ENCODE measurements at places on chromosomes 7 and 10.

DNA sequence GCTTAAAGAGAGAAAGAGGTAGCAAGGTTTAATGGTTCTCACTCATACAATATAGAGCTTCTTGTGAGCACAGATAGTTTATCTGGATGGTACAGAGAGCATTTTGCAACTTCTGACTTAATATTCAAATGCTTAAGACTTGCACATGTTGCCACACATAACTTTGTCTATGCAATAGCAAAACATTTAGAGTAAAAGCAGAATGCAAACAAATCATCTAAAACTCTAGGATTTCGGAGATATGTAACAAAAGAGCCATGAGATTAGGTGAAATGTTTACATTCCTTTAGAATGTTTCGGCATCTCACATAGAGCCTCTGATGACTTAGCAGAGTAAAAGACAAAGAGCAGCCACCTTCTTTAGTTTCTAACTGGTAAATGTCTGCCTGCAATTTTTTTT, 717.1 kb upstream of the LRRN3 start:
- DNase-seq, result peak; percentile 9

- DNase-seq, result no peak
These were observed 66.1 kb upstream of the GTF2IRD1 start for GRCh38 chr7:74387606-74388005.

- DNase-seq, result no peak
These were observed 9.7 kb upstream of the FHIP2A start for GRCh38 chr10:114811862-114812261.

- no peak for DNase-seq
These were observed 29.6 kb upstream of the ICA1 start for GRCh38 chr7:8291397-8292141.

DNA sequence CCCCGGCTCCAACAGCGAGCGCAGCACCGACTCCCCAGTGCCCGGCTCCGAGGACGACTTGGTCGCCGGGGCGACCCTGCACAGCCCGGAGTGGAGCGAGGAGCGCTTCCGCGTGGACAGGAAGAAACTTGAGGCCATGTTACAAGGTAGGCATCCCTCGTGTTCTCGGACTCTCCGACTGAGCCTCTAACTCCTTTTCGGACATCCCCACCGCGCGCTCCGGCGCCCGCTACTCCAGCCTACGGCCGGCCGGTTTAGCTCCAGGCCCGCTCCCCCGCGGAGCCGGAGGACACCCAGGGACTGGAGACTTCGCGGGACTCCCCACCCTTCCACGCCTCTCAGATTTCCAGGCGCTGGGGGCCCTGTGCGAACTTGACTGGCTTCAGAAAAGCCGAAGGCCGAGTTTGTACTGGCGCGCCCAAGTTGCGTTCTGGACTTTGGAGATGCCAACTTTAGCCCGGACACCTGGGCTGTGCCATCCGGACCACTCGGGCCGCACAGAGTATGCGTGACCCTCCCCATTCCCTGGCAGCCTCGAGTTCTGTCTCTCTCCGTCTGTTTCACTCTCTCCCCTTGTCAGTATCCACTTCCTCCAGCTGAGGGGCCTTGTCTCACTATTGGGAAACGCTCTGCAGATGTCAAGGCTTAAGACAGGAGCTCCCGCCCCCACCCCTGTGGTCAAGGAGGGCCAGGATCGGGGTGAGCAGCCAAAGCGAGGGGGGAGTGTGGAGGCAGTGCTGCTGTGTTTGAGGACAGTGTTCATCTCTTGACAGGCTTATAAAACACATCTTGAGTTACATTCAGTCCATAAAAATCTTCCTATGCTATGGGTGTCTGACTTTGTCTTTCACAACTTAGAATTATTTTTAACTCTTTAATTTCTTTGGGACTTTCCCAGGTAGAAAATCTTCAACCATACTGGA, 777 bp downstream of the BICC1 start:
- peak; percentile 90 for DNase-seq

- DNase-seq, result peak; percentile 71
These were observed 377.6 kb downstream of the PHTF2 start for GRCh38 chr7:78176171-78176570.

- DNase-seq, result no peak
These were observed 503.8 kb downstream of the GRID1 start for GRCh38 chr10:85862771-85863170.

GRCh38 chr7:147485660-147486210, 1104.8 kb upstream of the C7orf33 start:
- DNase-seq, result no peak

GRCh38 chr7:95105627-95106026, 198.2 kb downstream of the PPP1R9A start:
- DNase-seq, result peak; percentile 30

DNA sequence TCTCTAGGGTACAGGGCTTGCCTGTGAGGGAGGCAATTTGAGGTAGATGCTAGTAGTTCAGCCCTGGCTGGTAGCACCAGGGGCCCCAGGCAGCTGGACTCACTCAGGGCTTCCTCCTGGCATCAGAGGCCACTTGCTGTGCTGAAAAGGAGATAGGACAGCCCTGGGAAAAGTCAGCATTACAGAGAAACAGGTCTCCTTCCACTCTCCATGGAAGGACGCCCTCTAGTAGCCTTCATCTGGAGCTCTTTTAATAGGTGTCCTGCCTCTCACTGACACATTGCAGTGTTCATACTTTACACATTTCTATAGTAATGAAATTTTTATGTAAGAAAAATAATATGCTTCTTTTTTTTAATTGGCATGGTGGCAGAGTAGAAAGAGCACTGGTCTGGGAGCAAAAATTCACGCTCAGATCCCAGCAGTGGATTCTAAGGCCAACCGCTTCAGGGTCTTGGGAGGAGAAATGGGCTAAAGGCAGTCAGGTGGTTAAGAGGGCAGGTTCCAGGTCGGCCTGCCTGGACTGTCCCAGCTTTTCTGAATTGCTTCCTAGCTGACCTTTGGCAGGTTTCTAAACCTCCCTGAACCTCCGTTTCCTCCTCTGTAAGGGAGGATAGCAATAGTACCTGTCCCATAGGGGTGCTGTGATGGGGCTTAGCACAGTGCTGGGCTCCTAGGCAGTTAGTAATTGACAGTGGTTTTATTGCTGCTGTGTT, 35.8 kb downstream of the AIFM2 start:
- peak; percentile 31 for DNase-seq

DNA sequence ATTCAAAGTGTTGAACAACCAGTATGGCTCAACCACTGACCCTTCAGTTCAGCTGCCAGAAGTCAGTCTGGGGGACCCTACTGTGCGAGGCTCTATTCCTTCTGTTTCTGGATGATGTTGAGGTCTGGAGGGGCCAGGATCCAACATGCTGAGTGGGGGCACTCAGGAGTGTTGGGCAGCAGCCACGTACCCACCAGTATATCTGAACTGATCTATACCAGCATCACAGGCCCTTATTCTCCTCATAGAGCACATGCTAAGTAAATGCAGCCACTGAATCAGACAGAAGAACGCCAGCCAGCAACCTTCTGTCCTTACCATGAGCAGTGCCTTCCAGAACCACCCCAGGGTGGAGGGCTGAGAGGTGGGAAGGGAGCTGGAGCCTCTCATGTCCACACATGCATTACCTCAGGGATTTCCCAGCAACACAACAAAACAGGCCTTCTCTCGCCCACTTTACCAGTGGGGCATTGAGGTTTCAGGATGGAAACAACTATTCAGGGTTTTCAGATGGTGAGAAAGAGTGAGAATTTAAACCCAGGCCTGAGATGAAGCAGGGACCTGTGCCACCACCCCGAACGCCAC, 6.8 kb upstream of the MSMB start:
- no peak for DNase-seq

DNA sequence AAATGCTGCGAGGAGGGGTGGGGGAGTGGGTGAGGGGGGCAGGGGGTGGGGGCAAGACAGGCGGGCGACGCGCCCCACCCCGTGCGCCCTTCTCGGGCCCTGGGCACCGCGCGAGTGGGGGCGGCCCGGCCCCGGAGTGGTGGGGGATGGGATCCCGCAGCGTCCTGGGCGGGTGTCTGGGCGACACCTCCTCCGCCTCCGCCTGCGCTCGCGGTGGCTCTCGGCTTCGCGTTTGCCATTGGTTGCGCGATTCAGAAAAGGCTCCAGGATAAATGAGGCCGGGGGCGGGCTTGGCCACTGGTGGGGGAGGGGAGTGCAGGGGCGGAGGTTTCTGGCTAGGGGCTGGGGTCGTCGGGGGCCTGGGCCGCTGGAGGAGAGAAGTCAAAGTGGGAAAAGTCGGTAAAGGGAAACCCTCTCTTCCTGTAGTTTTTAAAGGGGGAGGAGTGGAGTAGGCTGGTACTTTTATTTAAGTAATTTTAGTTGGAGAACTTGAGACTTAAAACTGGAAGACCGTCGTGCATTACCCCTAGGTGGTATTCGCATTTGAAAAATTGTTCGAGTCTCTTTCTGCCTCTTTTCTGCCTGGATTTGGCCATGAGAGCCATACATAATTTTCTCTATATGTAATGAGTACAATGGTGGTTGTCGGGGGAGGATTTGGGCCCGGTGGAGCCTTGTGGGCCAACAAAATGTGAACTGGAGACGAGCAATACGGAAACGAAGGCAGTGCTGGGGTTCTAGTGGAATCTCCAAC, 992 bp upstream of the IGF2BP3 start:
- DNase-seq, result peak; percentile 96

GRCh38 chr10:128721963-128722445, 595.8 kb upstream of the MKI67 start:
- peak; percentile 21 for DNase-seq

GRCh38 chr10:6619660-6620059, 39.6 kb upstream of the PRKCQ start:
- no peak for DNase-seq

- DNase-seq, result peak; percentile 38
These were observed 30.8 kb downstream of the TM9SF3 start for GRCh38 chr10:96556003-96556402.

- no peak for DNase-seq
These were observed 57.4 kb downstream of the TMEM209 start for GRCh38 chr7:130147710-130148325.

DNA sequence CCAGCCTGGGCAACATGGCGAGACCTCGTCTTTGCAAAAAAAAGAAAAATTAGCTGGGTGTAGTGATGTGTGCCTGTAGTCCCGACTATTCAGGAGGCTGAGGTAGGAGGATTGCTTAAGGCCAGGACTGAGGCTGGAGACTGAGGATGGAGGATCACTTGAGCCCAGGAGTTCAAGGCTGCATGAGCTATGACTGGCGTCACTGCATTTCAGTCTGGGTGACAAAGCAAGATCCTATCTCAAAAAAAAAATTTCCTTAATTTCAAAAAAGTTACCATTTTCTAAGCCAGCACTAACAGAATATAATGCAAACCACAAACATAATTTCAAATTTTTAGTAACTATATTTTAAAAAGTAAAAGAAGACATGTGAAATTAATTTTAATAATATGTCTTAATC, 13.4 kb upstream of the SRGN start:
- no peak for DNase-seq

- peak; percentile 80 for DNase-seq
These were observed 13.5 kb upstream of the GPR85 start for GRCh38 chr7:113100121-113100603.

DNA sequence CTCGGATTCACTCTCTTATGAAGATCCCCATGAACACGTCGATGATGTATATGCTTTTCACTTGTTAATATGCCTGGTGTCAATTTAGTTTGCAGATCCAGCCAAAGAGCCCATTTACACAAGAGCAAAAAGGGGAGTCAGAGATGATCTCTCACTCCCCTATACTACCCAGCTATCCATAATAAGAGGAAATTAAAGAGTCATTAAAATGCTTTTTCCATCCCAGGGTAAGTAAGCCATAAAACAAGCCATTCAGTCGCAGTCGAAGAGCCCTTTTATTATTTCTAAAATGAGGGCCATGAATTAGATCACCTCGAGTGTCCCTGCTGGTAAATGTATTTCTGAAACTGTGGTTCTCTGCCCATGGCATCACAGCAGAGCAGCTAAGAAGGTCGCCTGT, 41.2 kb downstream of the CHCHD3 start:
- DNase-seq, result no peak

DNA sequence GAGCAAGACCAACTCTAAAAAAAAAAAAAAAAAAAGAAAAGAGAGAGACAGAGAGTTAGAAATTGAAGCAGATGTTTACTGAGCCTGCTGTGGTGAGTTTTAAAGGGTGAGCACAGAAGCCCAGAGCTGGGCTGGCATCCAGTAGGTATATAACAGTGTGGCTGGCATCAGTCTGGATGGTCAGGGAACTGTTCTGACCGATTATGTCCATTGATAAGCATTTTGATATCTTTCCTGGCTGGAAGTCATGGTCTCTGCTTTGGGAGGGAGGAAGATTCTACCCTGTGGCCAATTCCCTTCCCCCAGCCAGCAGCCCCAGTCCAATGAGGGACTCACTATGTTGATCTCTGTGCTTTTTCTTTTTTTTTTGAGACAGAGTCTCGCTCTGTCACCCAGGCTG, 65.2 kb upstream of the PODXL start:
- DNase-seq, result no peak

- no peak for DNase-seq
These were observed 62.0 kb upstream of the NRBF2 start for GRCh38 chr10:63071145-63071544.

- no peak for DNase-seq
These were observed 879.0 kb upstream of the CELF2 start for GRCh38 chr10:10138685-10139084.

GRCh38 chr10:30917789-30918188, 113.9 kb downstream of the ZNF438 start:
- DNase-seq, result no peak
